ENCODE measurements at places on chromosomes 11 and 22. TPM values are rescaled to one million over a fixed set of nuclear protein-coding genes. Genes with fewer than 3 reads are reported as not detected.

OR1S1 gene
- not detected for total RNA-seq

NCF4 gene
- not detected for total RNA-seq

OR52E8 gene
- total RNA-seq, result not detected

DNA sequence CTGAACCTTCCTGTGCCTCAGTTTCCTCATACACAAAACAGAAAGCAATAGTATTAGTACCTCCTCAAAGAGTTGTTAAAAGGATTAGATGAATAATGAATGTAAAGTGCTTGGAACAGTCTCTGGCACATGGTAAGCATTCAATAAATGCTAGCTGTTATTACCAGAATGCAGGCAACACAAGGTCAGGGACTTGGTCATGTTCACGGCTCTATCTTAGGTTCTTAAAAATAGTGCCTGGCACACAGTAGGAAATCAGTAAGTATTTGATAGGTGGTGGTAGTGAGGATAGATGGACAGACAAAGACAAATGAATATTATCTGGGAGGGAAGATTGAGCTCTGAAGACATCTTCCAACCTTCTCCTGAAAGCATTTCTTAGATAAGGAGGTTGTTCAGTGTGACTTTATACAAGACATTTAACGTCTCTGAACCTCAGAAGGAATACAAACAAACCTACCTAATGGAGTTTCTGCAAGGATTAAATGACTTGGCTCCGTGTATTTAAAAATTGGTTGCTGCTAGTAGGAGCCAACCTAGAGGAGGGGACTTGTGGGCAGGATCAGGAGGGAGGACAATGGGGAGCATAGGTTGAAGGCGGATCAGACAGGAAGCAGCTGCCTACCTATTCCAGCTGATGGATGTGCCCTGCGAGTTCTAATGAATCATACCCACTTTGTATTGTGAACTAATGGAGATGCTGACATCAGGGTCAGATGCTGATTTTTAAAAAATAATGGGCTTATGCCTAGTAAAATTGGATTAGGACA, 94.1 kb downstream of the DBX1 start:
- DNase-seq, result no peak

DNA sequence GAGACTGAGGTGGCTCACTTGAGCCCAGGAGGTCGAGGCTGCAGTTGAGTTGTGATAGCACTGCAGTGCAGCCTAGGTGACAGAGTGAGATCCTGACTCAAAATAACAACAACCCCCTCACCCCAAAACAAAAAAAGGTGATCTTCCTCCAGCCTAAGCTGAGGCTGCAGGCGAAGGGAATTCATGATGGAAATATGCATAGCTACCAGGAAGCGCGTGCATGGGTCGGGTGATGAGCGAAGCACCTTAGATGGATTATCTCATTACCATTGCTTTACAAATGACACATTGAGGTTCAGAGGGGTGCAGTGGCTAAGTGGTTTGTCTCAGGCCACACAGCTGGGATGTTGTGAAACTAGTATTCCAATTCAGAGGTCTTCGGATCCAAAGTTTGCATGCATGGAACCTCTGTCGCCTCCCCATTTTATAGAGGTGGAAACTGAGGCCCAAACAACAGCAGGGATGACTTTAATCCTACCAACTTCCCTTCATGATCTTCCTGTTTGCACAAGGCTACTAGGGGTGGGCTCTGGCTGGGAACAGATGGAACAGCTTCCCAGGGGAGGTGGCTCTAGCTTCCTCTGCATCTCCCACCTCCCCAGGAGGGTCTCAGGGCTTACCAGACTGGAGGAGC, 4.6 kb downstream of the SLC29A2 start:
- no peak for DNase-seq

YPEL4 gene
- 2.3 TPM for total RNA-seq

DNA sequence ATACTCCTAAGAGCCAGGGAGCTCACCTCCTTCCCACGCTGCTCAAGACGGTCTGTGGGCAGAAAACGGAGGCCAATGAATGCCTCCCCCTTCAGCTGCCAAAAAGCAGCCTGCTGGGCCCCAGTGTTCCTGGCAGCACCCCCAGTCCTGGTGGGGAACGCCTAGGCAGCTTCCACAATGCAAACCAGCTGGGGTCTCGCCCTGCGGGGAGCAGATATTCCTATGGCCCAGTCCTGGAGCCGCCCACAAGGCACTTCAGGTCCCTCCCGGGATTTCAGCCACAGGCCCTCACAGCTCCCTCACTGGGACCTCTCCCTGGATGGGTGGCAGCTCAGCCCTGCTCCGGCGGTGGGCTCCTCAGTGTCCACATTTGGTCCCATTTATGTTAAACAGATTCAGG, 29.2 kb downstream of the A4GALT start:
- DNase-seq, result no peak

- no peak for DNase-seq
Observed at GRCh38 chr11:16278273-16278672, 78.1 kb downstream of the SOX6 start.

DNA sequence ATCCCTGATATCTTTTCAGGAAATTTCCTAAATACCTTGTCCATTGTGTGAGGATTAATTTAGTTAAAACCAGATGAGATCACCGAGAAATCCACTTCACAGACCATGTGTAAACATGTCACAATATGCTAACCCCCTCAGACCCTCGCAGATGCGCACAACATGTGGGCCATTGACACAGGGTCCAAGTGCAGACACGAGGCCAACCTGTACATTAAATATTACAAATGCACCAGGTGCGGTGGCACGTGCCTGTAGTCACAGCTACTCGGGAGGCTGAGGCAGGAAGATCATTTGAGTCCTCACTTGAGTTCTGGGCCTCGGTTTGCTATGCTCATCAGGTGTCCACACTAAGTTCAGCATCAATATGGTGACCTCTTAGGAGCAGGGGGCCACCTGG, 9.9 kb upstream of the TMPRSS4 start:
- no peak for DNase-seq

DNA sequence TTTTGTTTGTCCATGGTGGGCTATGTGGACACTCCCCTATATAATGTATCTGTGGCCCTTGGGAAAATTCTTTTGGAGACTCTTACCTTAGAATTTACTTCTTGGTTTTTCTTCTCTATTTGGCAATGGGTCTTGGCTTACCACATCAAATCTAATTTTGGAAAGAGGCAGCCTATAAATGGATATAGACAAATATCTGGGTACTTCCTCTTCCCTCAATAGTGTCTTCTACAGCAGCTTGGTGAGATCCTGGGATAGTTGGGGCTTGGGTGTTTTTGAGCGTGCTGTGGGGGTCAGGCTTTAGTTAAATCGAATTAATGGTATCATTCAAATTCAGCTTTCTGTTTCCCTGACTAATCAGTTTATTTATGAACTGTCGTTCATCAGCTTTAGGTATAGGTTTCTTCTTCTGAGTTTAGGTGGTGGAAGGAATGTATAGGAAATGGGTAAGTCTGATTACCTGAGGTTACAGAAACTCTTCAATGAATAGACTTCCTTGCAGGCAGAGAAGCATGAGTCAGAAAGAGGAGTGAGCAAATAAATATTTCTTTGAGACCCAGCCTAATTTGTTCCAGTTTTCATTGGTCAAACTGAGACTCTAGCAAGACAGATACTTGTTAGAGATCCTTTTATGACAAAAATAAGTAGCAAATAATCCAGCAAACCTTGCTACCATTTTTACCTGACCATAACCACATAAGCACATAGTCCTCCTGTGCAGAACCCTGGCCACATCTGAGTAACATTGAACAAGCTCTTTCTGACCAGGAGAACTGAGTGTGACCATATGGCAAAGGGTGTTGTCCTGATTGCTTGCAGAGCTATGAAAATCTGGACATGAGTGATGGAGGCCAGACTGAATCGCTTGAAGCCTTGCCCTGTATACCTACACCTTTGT, 68.6 kb upstream of the SORL1-AS1 start:
- DNase-seq, result no peak

HINFP gene
- 14.4 TPM for total RNA-seq

RAB30 gene
- total RNA-seq, result 19.3 TPM

DNA sequence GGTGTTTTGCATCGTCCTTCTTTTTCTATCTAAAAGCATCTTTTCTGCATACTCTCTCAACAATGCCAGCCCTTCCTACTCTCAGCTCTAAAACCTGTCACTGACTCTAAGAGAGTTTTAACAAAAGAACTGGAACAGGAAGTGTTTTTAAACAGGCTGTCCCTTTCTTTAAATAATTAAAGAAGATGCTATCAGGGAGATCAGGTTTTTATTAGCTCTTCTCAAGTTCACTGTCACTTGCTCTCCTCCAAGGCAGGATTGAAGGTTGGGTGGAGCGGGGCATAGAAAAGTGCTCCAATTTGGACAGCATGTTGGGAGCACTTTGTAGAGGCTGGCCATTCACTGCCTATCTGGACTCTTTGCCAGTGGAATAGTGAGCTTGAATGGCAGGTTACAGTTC, 56.4 kb upstream of the BARX2 start:
- DNase-seq, result no peak

DNA sequence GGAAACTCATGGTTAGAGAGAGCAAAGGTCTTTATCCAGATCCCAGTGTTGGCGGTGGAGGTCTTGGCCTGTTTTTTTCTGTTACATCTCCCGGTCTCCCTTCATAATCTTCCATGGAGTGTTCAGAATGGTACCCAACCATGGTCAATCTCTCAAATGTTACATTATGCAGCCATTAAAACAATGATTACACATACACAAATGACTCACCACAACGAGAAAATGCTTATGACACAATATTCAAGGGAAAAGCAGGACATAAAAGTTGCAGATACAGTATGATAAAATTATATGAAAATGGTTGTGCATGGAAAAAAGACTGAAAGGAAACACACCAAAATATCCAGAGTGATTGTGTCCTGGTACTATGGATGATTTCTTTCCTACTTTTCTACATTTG, 17.8 kb upstream of the CSNK1E start:
- DNase-seq, result no peak

DNA sequence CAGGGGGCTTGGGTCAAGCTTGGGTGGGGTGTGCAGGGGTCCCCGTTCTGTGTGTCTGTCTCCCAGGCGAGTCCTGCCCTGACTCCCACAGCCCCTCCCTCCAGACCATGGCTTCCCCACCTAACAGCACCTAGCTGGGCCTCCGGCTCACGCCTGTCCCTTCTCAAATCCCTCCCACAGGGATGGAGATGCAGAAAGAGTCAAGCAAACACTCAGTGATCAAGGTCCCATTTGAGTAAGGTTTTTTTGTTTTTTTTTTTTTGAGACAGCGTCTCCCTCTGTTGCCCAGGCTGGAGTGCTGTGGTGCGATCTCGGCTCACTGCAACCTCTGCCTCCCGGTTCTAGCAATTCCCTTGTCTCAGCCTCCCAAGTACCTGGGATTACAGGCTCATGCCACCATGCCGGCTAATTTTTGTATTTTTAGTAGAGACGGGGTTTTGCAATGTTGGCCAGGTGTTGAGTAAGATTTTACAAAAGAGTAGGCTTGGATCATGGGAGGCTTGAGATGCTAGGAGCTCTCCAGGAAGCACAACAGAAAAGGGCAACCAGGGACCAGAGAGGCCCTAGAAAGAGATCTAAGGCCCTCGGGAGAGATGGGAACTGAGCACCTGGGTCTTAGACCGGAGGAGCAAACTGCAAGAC, 5.7 kb downstream of the APOBEC3D start:
- no peak for DNase-seq

- DNase-seq, result peak; percentile 35
Observed at GRCh38 chr11:30560206-30561106, 25.7 kb downstream of the MPPED2 start.

DNA sequence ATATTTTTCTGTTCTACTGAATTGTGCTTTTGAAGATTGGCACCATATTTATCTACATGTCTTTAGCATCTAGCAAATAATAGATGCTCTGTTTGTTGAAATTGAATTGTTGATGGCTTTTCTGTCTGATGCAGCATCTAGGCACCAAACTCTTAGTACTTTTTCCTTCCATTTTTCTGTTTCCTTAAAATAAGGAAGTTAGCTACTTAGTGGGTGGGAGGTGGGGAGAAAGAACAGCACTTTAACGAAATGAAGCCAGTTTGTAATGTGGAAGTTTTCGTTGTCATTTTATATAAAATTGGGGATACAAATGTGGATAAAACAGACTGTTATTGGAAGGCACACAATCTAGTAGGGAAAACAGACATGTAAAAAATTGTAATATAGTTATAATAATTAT, 76.6 kb downstream of the HIPK3 start:
- DNase-seq, result no peak

DNA sequence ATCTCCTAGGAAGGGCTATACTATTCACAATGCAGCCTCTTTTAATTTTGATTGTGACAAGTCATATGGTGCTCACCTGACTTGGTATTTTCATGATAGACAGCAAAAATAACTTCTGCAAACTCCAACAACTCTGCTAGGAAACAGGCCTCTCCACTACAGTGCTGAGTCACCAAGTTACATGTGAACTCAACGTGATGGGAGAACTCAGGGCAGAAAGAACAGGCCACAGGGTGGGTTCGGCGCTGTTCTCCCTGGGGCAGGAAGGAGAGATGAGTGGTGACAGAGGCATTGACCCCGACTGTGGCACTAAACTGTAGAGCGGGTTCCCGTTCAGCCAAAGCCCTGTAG, 76.6 kb upstream of the UCP3 start:
- no peak for DNase-seq

DNA sequence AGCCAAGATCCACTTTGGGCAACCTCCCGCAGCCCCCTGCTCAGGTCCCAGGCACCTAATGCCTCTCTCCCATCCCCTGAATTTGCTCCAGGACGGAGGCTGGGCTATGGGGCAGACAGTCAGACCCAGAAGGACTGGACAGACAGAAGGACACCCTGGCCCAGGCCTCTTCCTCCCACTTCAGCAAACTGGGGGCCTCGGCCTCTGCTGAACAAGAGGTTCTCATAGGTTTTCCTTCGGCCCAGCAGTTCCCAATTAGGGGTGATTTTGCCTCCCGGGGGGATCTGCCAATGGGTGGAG, 3.7 kb downstream of the SPI1 start:
- no peak for DNase-seq

CARD18 gene
- not detected for total RNA-seq

MAML2 gene
- 9.8 TPM for total RNA-seq

SMIM35 gene
- total RNA-seq, result not detected

DNA sequence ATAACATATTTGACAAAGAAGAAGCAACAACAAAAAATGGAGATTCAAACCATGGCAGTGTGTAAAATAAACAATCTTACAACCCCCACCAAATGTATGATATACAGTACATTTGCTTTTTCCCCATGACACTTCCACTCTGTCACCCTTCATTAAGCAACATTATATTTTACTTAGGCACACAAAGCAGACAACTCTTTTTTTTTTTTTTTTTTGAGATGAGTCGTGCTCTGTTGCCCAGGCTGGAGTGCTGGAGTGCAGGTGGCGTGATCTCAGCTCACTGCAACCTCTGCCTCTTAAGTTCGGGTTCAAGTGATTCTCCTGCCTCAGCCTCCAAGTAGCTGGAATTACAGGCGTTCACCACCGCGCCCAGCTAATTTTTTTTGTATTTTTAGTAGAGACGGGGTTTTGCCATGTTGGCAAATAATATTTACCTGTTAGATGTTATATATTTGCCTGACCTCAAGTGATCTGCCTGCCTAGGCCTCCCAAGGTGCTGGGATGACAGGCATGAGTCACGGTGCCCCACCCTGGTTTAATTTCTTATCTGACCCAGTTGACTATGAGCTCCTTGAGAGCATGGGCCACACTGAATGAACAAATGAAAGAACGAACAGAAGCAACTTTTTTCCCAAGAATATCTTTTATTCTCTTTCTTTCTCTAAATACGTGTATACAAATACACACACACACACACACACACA, 5.5 kb upstream of the PCF11 start:
- DNase-seq, result no peak

Measured in fibroblast of lung (primary cell).